Glomerular endothelial cell (primary cell): ENCODE measurements at places on chromosomes 7 and 10. TPM values are rescaled to one million over a fixed set of nuclear protein-coding genes. Genes with fewer than 3 reads are reported as not detected.

Gene PLAC9
- total RNA-seq = 0.93 TPM in 1 of 2 replicates, not detected in the other

Gene PLXNA4
- total RNA-seq = 1.2 and 5.4 TPM in 2 replicates

Gene JCAD
- 57.5 and 107 TPM in 2 replicates for total RNA-seq

Gene FZD8
- total RNA-seq = 29.1 and 42.3 TPM in 2 replicates

Gene TSPAN33
- total RNA-seq = 0.18 and 0.68 TPM in 2 replicates

Gene GIMAP1
- total RNA-seq = 6.5 and 12.1 TPM in 2 replicates

Gene VIPR2
- total RNA-seq = not detected in 2 replicates

Gene PHKG1
- 0.10 and 0.35 TPM in 2 replicates for total RNA-seq

Gene RBM20
- total RNA-seq = 0.29 and 0.68 TPM in 2 replicates

- no peak for DNase-seq
These were observed 130.9 kb downstream of the SND1 start for GRCh38 chr7:127782654-127783559.

DNA sequence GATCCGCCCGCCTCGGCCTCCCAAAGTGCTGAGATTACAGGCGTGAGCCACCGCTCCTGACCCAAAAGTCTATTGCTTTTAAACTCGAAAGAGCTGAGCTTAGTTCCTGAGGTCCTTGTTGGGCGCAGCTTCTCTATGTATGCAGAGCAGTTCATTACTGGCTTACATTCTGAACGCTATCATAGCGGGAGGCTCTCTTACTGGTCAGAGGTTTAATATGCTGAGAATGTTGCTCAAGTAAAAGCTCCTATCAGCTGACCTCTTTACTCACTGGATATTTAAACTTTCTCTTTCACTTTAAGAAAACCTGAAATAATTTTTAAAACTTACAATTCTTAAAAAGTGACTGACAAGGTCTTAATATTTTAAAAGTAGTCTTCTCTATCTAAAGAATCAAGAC lies 160.8 kb upstream of the WNT16 start:
- no peak for DNase-seq

GRCh38 chr10:124172181-124172916 lies 79.0 kb upstream of the CHST15 start:
- DNase-seq = no peak

- DNase-seq = no peak
These were observed 118.3 kb downstream of the DGKI start for GRCh38 chr7:137728426-137728825.

- no peak for DNase-seq
These were observed 34.1 kb upstream of the CAPZA2 start for GRCh38 chr7:116828281-116828680.

DNA sequence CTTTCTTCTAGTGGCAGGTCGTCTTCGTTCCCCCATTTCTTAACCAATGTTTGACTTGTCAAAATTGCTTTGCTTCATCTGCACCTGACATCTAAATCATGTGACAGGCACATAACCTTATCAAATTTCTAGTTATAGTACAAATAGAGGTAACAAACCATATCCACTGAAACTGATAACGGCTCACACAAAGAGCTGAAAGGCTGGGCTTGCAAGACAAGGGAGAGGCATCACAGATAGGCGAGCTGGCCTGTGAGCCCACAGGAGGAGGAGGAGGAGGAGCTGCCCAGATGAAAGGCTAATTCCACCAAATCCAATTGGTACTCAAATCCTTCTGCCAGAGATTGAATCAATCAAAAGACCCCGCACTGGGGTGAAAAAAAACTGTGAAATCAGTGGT lies 80.2 kb upstream of the NEBL start:
- DNase-seq = no peak

DNA sequence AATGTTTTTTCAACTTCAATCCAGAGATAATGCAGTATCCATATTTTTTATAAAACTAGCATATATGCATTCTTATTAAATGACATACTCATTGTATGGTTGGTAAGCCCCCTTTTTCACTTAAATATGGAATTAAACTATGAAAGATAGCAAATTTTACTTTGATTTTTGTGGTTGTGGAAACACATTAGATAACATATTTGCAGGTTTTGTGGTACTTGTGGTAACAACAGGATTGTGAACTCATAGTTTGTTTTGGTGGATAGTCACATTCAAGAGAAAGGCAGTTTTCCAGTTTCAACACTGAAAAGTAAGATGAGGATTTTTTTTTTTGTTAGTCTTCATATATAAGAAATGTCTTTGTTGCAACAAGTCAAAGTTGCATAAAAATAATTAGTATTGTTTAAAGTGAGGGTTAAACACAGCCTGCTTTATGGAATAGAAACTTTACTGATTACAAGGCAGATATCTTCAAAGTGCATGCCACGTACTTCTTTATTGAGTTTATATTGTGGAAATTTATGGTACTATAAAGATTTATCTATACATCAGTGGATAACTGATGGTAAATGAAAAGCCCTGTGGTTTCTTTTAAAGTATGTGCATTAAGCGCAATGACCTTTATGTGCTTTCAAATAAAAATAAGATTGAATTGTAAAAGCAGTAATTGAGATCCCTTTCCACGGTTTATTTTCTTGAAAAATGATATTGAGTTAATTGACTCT lies 39.7 kb upstream of the SEMA3D start:
- no peak for DNase-seq

GRCh38 chr7:101575721-101576120 lies 53.4 kb downstream of the MYL10 start:
- DNase-seq = no peak

DNA sequence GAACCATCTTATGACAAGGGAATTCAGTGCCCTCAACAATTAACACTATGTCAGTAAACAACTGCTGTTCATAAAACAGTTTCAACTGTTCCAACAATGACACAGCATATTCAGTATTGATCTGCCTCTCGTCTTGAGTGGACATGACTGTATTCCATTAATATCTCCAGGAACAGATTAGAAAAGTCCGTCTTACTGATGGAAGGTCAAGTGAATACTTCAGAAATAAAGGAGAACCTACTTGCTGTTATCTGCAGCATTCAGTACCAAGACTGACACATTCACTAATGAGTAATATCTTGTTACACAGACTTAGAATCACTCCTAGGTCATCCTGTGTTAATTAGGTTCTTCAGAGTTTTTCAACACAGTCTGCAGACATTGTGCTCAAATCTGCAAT lies 12.1 kb downstream of the KBTBD2 start:
- no peak for DNase-seq

DNA sequence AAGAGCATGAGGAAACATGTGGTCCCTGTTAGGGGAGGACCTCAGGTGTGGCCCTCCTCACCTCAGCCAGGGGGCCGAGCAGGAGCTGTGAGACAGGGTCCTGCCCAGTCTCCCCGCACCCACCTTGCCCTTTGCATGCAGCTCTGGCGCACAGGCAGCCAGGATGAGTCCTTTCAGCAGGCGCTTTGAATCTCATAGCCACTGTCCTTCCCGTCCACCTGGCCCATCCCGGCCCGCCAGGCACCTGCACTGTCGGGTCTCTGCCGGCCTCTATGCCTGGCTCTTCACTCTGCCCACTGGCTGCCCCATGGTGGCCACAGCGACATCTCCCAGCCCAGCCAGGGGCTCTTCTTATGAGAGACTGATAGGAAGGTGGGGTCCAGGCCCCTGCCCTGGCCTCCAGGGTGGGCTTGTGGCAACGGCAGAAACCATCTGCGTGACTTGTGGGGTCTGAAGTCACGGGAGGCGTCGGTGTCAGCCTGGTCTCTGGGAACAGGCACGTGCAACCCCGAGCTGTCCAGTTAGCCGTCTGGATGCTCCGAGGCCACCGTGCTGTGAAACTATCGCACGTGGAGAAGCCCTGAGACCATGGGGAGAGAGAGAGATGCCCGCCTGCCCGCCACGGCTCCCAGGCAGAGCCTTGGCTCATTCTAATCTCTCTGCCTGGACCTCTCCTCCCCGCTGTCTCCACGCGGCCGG lies 37.4 kb downstream of the FOXL3 start:
- no peak for DNase-seq

- DNase-seq = no peak
These were observed 6.9 kb downstream of the FAM241B start for GRCh38 chr10:69636626-69637605.

- DNase-seq = no peak
These were observed 84.9 kb downstream of the GPAM start for GRCh38 chr10:112098682-112099081.

- DNase-seq = no peak
These were observed 183.0 kb downstream of the DNAJB6 start for GRCh38 chr7:157519798-157520244.

- no peak for DNase-seq
These were observed 132.7 kb upstream of the HGF start for GRCh38 chr7:81902536-81902935.
